Activated naive CD4-positive, alpha-beta T cell treated with anti-CD3 and anti-CD28 coated beads for 36 hours (primary cell): ENCODE measurements at places on chromosomes 13 and 19.
A peak's percentile ranks its signal among the peaks of the same experiment; 100 is the strongest.

GRCh38 chr19:29285878-29286277 is 72.9 kb upstream of the UQCRFS1 start:
- DNase-seq, result peak; percentile 7

GRCh38 chr13:68081061-68081460 is 850.9 kb upstream of the PCDH9 start:
- DNase-seq, result no peak

- DNase-seq, result peak; percentile 29
These were observed 107.4 kb upstream of the DOCK9 start for GRCh38 chr13:99085139-99085807.

- no peak for DNase-seq
These were observed 147.1 kb downstream of the NHLRC3 start for GRCh38 chr13:39185326-39185725.

- DNase-seq, result no peak
These were observed 255.0 kb downstream of the LIG4 start for GRCh38 chr13:107960301-107960700.

- no peak for DNase-seq
These were observed 4.9 kb upstream of the ZC3H13 start for GRCh38 chr13:46057256-46058015.

DNA sequence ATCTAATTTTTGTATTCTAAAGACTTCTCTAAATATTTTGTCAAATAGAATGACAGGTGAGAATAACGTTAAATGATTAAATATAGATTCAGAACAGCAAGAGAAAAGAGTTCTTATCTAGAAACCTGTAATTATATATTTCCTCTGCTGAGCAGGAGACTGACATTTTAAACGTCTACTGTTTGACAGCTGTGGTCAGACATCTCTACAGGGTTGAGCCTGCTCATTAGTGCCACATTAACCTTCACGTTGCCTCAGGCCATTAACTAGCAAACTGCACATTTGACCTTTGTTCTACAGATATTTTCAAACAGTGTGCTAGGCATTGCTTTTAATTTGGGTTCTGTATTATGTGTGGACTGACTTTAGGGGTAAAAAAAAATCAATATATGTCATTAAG is 347.5 kb downstream of the GPC5 start:
- no peak for DNase-seq

DNA sequence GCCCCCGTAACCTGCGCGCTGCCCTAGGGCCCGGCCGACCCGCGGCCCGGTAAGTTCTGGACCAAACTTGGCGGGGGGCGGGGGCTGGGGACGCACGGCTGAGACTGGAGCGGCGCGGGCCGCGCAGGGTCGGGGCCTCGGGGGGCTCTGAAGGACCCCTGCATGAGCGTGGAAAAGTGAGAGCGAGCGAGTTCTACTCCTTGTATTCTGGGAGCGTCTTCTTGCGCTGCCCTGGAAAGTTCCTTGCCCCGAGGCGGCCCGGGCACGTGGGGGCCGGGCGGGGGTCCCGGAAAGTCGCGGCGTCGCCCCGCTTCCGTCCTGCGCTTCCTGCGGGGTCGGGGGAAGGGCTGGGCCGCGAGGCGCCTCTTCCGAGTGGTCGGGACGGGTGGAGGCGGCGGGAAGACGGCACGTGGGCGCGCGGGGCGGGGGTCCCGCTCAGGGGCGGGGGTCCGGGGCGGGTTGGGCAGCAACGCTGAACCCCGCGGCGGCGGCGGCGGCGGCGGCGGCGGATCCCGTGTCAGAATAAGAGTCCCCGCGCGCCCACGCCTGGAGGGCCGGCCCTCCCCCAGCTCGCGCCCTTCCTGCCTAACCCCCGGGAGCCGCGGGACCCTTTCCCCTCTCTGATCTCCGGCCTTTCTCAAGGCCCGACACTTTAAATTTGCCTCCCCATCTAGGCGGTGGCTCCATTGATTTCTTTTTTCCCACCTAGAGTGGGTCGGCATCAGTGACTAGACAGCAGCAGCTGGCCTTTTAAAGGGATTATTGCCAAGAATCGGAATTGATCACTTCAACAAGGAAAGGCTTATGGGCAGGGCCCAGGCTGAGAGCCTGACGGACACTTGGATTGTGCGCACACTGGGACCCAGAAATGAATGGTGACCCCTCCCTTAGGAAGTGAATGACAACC is 749 bp downstream of the GATAD2A start:
- DNase-seq, result peak; percentile 58

GRCh38 chr19:35429698-35430408 is 18.2 kb upstream of the FFAR2 start:
- DNase-seq, result no peak

GRCh38 chr19:956766-957440 is 27.2 kb upstream of the WDR18 start:
- no peak for DNase-seq

GRCh38 chr19:6267552-6268381 is 12.0 kb downstream of the MLLT1 start:
- DNase-seq, result no peak

DNA sequence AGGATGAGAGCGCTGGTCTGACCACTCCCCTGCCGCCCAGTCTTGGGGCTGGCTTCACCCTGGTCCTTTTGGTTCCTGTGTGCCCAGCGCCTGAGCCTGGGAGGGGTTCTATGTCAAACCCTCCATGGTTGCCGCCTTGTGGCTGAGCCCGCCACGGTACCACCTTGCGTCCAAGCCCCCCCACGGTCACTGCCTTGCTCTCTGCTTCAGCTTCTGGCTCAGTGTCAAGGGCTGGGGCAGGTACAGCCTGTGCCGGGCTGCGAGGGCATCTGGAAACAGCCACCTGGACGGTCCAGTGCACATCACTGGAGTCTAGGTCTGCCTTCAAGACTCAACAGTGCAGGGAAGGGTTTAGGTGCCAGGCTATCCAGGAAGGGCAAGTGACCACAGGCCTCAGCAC is 14.3 kb upstream of the GALP start:
- no peak for DNase-seq

GRCh38 chr19:1214299-1214861 is 8.8 kb downstream of the STK11 start:
- no peak for DNase-seq

GRCh38 chr13:30743319-30744055 is 8.1 kb downstream of the ALOX5AP start:
- DNase-seq, result no peak

DNA sequence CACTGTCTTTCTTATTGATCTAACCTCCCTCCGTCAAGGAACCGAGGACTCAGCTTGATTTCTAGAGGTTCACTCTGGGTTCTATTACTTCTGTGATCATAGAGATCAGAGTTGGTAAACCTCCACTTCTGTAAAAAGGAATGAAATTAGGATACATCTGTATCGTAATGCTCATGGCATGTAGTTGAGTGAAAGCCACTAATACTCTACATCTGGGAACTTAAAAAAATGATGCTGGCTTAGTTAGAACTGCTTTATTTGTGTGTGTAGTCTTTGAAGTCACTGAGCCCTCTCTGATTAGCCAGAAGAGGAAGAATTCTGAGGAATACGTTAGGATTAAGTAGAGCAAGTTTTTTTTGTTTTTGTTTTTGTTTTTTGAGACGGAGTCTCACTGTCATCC is 140.8 kb downstream of the GGACT start:
- DNase-seq, result no peak

DNA sequence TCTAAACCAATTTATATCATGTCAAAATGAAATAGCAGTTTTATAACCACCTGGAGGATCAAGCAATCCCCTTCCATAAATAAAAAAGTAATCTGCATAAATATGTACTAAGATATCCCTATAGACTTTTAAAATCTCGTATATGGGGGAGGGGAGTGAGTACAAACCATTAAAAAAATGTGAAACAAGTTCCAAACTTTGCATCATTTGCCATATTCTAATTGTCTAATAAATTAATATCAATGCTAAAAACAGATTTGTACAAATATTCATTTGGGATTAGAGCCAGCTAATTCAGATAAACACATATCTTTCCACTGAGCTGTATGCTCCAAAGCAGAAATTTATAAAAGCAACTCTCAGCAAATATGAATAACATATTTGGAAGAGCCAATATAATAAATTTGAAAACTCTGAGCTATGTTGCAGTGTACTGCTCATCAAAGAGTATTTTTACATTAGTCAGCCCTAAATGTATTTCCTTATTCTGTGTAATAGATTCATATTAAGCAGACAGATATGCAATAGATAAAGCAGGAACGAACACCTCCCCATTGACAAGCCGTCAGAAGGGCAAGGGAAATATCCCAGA is 970.2 kb downstream of the EFNB2 start:
- no peak for DNase-seq

- peak; percentile 35 for DNase-seq
These were observed 927 bp downstream of the LPAR6 start for GRCh38 chr13:48411841-48412531.

DNA sequence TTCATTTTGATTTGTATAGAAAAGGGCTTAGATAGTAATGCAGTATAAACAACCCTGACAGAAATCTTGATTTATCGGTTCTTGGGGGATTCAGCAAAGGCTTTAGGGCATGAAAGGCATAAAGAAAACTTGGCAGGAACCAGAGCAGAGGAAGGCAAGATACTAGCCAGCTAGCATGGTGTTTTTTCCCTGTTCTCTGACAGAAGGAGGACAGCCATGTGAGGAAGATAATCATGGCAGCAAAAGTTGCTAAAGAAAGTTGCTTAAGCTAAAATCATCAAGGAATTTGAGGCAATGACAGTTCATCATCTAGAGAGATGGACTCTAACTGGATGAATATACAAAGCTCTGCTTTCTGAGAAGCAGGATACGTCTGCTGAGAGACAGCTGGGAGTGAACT is 294.1 kb downstream of the KCNRG start:
- no peak for DNase-seq

DNA sequence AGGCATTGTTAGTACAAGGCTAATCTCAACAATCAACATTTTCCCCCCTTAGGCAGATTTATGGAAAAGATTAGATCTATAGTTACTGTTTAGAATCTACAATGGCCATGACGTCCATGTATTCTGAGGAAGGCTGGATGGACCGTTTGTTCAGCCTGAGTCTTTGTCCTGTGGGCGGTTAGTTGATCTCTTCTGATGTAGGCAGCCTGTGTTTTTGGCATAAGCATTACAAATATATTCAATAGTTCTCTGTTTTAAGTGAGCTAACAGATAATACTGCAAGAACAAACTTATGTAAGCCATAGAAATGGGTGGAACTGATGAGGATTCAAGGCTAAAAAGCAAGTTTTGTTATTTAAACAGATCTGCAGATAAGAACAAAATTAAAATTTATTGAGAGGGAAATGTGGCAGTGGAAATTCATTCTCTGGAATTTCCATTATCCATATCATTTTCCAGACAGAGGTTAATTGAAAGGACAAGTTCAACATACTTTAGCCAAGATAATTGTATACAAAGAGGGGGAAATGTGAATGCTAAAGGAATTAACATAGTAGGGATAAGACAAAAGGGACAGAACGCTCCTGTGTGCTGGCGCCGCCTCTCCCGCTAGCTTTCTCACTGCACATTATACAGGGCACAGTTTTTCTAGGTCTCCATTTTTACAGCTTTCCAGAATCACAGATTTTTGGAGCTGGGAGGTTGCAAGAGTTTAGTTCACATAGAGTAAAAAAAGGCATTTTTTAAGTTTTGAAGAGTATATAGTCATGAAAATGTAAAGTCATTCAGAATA is 48.6 kb downstream of the FAM124A start:
- no peak for DNase-seq

DNA sequence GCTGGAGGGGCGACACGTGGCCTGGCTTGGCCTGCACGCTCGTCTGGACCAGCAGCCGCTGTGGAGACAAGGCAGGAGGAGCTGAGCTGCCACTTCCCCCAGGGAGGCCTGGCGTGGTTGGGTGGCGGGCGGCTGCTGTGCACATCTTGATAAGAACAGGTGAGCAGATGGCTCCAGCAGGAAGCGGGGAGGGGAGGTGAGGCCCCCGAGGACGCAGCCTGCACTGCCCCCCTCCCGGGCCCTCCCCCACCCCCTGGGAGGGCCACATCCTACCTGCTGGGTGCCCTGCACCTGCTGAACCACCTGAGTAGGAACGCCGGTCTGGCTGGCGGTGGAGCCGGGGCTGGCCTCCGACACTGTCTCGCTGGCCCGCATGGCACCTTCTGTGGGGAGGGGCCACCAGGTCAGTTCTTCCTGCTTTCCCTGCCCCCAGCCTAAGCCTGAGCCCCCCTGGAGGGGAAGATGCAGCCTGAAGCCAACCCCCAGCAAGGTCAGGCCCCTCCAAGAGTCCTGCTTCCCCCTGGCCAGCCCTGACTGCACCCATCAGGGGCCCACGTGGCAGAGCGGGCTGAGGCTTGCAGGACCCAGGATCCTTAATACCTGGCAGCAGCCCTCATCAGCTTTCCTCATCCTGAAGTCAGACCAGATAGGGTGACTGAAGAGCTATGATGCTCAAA is 22.8 kb downstream of the RFX1 start:
- DNase-seq, result no peak

DNA sequence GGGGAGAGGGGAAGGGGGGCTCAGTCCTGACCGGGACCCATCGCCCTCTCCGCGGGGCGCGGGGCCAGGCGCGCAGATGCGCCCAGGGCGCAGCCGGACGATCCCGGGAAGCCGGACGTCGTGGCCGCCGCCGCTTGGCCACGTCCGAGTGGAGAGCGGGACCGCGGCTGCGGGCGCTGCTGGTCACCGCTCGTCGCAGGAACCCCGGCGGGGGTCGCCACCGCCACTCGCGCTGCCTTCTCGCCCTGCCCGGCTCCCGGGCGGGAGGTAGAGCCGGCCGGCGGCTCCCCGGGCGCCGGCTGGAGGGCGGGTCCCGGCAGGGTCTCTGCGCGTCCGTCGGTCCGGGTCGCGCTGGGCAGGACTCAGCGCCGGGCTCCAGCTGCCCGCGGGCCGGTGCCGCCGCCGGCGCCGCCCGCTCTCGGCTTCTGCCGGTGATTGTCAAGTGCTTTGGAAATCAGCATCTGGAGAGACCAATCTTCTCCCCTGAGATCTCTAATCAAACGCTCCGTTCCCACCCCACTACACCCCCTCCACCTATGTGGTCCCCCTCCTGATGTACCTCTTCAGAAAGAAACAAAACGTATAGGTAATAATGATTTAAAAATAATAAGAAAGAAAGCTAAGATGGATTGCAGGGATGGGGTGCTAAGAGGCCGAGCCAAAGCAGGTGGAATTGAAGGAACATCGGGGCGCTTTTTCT is 464.4 kb downstream of the ITGBL1 start:
- DNase-seq, result no peak

GRCh38 chr13:114321256-114321655 is 7.0 kb downstream of the CHAMP1 start:
- no peak for DNase-seq

- DNase-seq, result no peak
These were observed 844 bp downstream of the ZNF543 start for GRCh38 chr19:57321116-57321515.
